Neuronal stem cell (in vitro differentiated cells): ENCODE measurements at places on chromosomes 5 and 9.

DNA sequence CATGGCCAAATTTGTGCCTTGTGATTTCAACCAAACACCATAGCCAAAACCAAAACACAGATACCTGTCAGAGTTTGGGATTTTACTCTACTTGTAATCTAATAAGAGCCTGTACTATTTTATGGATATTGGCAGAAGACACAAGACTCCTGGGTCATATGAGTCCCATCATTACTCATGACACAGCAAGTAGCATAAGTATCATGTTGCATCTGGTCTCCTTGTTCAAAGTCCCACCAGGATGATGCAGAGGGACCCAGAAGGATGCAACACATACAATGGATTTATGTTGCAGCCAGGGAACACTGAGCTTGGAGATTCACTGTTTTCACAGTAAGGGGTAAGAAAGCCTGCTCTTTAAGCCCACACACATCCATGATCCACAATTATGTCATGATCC lies 13.2 kb upstream of the ACO1 start:
- no peak for DNase-seq

- DNase-seq: no peak
Measured at GRCh38 chr5:168798065-168799023, 219.2 kb upstream of the PANK3 start.

DNA sequence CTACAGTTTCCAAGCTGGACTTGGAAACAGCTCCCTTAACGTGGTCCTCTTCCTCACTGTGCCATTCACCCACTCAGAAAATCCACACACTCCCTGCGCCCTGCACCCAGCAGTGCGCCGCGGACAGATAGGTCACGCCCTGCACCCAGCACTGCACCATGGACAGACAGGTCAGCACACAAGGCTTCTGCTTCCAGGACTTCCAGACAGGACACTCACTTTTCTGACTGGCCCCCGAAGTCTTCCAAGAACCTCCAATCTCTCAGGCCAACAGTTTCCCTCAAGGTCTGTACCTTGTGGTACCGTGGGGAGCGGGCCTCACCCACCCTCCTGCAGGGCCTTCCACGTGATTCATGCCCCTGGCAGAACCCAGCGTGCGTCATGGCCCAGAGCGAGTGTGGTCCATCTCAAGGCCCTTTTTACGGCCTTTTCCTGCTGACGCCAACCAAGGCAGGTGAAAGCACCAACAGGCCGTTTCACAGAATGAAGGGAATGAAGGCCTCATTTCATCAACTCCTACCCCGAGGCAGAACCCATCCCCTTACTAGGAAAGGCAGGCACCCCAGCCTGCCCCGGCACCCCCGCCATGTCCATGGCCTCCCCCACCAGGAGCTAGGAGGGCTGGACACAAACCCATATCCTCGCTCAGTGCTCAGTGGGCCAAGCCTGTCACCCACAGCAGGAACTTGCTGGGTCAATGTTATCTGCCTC lies 17.3 kb downstream of the VAV2 start:
- DNase-seq: no peak

GRCh38 chr9:108257382-108257781 lies 598.4 kb downstream of the ACTL7B start:
- no peak for DNase-seq

GRCh38 chr9:133658442-133659431 lies 22.6 kb downstream of the DBH start:
- DNase-seq: peak; percentile 37

DNA sequence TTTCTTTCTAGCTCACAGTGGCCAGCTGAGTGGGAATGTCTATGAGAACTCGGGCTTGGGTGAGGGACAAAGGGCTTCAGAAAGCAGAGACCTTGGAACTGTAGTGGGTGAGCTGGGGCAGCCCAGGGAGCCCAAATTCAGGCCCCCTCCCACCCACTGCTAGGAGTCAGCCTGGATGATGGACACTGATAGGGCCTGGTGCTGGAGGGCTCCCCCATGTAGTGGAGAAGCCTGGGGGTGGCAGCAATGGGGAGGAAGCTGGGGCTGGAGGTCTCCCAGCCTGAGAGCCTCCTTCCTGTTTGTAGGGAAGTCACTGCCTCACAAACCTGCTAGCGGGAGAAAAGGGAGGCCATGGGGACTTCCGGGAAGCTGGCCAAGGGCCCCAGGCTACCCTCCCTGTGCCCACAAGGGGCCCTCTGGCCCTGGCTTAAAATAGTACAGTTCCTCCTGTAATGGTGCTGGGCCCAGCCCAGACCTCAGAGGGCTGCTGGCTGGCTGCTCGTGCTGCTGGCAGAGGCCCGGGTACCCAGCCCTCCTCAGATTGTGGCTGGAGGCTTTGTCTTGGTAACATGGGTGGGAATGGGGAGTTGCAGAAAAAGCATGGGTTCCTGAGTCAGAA lies 6.3 kb upstream of the NR5A1 start:
- DNase-seq: no peak

GRCh38 chr5:128341056-128341455 lies 197.0 kb downstream of the FBN2 start:
- no peak for DNase-seq

- no peak for DNase-seq
Measured at GRCh38 chr9:91817106-91817492, 132.9 kb downstream of the ROR2 start.

DNA sequence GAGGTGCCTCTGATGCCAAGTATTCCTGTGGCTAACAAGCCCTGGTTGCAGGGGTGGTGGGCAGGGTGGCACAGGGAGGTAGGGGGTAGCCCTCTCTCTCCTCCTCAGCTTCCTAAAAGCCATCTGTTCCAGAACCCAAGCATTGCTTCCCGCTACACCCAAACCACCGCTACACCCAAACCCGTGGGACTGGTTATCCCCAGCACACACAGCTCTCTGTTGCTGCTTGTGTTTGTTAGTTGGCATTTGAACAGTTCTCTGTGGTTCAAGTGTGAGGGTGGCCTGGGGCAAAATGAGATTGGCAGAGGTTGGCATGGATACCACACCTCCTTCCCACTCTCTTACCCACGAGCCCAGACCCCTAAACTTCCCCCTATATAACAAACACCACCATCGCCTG lies 40.4 kb downstream of the SPARC start:
- DNase-seq: no peak

GRCh38 chr5:56876327-56876726 lies 33.1 kb upstream of the SETD9 start:
- no peak for DNase-seq

GRCh38 chr5:16691731-16692130 lies 74.9 kb upstream of the RETREG1 start:
- DNase-seq: no peak

DNA sequence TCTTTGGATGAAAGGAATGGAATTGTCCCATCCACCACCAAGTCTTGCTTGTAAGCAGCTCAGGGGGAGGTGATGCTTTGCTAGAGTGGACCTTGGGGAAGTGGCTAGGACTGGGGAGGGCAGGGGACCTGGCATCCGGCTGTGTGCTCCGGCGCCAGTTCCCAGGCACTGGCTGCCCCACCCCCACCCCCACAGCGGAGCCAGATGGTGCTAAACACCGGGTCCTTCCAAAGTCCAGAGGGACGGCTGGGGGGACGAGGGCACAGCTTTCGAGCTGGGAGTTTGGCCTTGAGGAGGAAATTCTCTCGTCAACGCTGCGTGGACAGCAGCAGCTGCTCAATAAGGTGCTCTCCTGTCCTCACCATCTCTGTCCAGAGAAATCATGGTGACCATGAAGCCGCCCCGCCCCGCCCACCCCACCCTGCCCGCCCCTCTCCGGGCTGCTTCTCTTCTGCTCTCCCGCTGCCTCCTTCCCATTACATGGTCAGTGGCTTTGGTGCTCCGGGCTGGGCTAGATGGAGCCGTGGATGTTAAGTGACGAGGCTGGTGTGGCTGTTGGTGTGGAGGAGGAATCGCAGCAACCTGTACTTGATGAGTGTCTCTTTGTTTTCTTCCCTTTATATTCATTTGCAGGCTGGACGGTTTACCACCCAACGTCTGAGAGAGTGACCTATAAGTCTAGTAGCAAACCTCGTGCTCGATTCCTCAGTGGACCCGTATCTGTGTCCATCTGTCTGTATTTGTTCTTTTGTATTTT lies 115.7 kb downstream of the WNK2 start:
- no peak for DNase-seq

DNA sequence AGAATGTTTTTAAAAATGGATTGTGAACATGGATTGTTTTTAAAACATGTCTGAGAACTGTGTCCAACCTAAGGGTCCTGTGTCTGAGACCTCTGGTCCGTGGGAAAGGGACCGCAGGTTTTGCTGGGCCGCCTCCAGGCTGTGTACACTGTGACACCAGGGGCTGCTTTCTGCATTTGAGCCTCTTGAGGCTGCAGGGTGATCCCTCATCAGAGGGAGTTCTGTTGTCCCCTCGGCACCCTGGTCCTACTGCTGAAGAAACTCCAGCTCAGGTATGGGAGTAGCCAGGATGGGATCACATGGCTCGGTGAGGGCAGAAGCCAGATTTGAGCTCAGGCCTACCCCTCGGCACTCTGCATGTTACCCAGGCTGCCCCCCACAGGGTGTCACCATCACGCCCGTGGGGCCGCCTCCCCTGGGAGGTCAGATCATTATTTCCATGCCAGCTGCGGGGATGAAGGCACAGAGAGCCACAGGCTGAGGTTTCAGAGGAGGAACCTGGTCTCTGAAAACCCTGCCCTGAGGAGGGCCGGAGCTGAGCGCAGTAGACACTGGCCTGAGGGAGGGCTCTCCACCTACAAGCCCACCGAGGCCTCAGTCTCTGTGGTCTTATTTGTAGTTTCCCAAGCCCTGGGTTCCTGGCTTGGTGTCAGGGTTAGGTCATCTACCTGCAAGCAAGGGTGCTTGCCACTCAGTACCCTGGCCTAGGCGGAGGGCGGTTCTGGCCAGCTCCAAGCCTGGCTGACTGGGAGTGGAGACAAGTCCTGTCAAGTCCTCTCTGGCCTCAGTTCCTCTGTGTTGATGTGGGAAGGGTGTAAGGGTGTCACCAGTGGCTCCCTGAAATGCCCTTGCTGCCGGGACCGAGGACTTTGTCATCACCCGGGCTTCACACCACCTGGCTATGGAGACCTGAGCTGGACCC lies 2.8 kb downstream of the PRR7 start:
- no peak for DNase-seq
